Muscle of arm (tissue), 14 donors: ENCODE measurements at places on chromosomes 1 and 21.

- peak; percentile 7 for DNase-seq
Measured at GRCh38 chr1:197180252-197180878, 33.9 kb upstream of the ASPM start.

GRCh38 chr1:154881820-154882535 is 11.9 kb upstream of the KCNN3 start:
- no peak for DNase-seq

GRCh38 chr1:223364685-223365382 is 858 bp upstream of the SUSD4 start:
- no peak for DNase-seq

DNA sequence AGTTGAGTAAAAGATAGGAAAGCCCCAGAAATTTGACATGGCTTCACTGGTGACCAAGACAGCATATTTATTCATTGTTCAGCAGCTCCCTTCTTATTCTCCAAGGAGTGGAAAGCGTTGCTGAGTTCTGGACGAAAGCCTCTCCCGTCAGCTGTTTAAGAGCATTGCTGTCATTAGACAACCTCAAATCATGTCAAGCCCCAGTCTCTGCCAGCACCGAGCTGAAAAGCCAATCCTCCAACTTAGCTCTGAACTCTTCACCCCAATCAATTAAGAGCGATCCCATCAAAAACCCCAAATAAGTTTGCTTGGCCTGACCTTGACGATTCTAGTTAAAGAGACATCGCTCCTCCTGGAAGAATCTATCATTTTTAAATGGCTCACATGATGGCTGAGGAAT is 110.8 kb downstream of the PLPP3 start:
- DNase-seq, result peak; percentile 60

DNA sequence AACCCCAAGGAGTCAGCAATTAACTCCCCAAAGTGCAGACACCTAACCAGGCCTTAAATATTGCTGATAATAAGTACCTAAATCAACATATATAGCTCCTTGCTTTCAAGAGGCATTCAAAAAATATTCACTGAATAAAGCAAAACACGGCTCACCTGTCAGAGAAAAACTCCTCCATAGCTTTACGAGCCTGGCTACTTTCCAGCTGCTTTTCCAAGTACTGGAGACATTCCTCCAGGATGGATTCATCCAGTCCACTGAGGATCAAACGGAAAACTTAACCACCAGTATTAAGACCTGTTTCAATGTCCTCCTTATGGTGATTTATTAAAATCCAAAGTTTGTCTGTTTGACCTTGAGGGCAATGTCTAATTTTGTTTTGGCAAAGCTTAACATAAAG is 44.6 kb downstream of the UBR4 start:
- no peak for DNase-seq

GRCh38 chr1:27166351-27166802 is 11.5 kb upstream of the SLC9A1 start:
- no peak for DNase-seq
